Hair follicular keratinocyte (primary cell): ENCODE measurements at places on chromosomes 5 and 9. TPM values are rescaled to one million over a fixed set of nuclear protein-coding genes. Genes with fewer than 3 reads are reported as not detected.

The IPO11 gene
- total RNA-seq, result 16.2 and 24.4 TPM in 2 replicates

The ACO1 gene
- 30.2 and 32.9 TPM in 2 replicates for total RNA-seq

The FBP2 gene
- not detected in 2 replicates for total RNA-seq

The GPR151 gene
- not detected in 2 replicates for total RNA-seq

The PCDHA7 gene
- not detected in 2 replicates for total RNA-seq

The ITGA2 gene
- 27.3 and 52.1 TPM in 2 replicates for total RNA-seq

The LRRC26 gene
- not detected in 2 replicates for total RNA-seq

The PCDHB2 gene
- total RNA-seq, result 0.08 and 0.62 TPM in 2 replicates

The CNTFR gene
- total RNA-seq, result 0.23 TPM in 1 of 2 replicates, not detected in the other

The SPOCK1 gene
- 8.2 and 30.3 TPM in 2 replicates for total RNA-seq

The NMRK1 gene
- total RNA-seq, result 26.1 and 26.4 TPM in 2 replicates

The PCDHB7 gene
- not detected in 2 replicates for total RNA-seq
